Nucleus accumbens (tissue), 56 donors: ENCODE measurements at places on chromosomes 6 and 20.

DNA sequence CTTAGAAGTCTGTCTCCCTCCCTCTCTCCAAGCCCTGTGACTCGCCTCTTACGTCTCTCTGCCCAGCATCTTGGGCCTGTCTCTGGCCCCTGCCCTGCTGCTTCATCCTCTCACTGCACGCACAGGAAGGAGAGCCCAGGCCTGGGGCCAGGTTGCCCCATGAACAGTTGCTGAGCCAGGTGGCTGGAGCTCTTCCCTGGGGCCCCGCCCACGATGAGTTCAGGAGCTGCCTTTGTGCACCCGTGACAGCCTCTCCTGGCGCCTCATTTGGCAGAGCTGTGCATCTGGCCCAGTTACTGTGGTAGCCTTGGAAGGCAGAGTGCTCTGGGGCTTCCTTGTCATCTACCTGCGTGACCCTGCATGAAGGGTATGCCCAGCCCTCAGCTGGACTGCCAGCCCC, 44.5 kb downstream of the SLC52A3 start:
- DNase-seq: no peak

DNA sequence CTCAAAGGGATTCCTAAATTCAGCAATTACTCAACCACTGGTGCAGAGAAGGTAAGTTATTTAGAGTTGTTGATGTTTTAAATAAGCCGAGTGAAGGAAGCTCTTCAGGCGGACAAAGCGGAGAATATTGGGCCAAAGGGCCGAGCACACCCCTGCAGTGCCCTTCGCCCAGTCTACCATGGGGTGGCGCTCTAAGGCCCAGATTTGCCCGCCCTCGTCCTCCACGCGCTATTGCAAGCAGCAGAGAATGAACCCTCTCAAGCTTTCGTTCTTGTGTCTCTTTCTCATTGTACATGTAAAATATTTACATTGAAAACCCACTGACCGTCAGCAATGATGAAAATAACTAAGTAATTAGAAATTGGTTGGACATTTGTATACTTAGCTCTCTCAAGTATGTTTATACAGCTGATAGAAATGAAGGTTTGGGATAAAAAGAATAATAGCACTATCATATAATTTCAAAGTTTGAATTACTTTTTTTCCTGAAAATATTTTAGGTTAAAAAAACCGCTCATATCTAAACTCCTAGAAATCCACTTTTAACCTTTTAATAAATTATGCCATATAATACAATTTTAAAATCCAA, 195.0 kb upstream of the CEP162 start:
- DNase-seq: no peak

DNA sequence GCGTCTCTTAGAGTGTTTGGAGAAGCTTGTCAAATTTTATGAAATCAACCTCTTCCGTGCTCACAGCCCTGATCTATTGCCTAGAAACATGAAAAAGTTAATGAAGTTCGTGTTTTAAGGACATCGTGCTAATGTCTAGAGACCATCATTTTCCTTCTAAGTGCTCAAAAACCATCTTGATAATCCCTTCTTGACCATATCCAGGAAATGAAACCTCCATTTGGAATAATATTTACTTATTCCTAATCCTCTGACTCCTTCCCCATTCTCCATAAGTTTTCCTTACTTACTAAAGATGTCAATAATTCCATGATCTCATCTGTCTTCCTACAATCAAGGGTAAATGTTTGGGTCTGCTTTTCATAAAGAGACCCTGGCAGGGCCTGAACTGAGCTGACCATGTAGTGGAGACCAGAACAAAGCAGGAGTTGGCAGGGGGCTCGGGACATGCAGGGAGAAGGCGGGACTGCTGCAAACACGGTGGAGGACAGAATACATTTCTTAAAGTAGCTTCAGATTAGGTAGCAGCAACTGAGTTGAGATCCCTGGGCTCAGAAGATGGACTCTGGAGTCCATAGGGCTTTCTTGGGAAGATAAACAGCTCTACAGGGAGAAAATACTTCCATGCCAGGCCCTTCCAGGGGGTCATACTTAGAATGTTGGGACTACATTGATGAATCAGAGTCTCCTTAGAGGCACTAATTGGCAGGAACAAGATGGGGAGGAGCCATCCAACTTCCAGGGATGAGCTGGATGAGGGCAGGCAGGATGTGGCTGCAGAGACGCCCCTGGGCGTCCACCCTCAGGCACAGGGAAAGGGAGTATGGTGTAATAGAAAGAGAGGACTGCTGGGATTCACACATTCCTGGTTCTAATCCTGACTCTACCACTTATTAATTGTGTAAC, 100.7 kb downstream of the RIN2 start:
- DNase-seq: no peak

GRCh38 chr20:57648878-57649616, 28.8 kb upstream of the ZBP1 start:
- DNase-seq: no peak

DNA sequence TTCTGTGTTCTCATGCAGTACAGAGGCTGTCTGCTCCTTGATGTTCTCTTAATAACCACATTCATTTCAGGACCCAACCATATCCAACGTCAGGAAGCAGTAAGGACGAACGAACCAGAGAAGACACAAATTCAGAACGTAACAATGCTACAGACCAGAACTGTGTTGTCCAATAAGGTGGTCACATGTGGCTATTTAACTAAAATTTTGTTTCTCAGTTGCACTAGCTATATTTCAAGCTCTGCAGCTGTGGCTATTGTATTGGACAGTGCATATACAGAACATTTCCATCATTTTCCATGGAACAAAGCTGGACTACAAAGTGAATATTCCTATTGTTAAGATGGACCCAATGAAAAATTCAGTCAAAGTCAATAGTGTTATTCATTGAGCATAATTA, 27.0 kb downstream of the MAP7 start:
- no peak for DNase-seq

DNA sequence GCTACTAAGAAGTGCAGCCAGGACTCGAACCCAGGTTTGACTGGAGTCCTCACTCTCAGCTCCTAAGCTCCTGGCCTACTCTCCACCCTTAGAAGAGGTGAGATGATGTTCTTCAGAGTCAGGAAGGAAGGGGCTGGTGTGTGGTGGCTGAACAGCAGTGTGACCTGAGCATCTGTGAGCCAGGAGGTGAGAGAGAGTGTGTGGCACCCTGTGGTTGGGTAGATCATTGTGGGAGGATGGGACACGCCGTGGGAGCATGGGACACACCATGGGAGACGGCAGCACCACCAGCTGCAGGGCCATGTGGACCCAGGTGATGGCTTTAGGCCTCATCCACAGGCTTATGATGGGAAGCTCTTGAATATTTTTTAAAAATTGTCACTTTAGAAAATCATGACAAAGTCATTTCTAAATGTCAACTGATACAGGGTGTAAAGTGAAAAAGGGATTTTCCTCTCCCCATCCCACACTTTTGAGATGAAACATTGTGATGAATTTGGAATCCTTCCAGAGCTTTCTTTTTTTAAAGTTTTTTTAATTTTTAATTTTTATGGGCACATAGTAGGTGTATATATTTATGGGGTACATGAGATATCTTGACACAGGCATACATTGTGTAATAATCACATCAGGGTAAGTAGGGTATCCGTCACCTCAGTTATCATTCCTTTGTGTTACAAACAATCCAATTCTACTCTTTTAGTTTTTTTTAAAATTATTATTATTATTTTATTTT, 31.6 kb downstream of the SRC start:
- no peak for DNase-seq

- DNase-seq: no peak
These were observed 89.1 kb downstream of the FUT9 start for GRCh38 chr6:96104910-96105309.
